Right lung (tissue), 10 donors: ENCODE measurements at places on chromosomes 4 and X.

- no peak for DNase-seq
Observed at GRCh38 chr4:184438375-184438774, 36.0 kb downstream of the IRF2 start.

- no peak for DNase-seq
Observed at GRCh38 chrX:30568136-30568535, 9.4 kb downstream of the TASL start.

- no peak for DNase-seq
Observed at GRCh38 chr4:79917246-79917645, 155.8 kb downstream of the ANTXR2 start.

GRCh38 chr4:147157860-147158701 is 212.4 kb upstream of the TTC29 start:
- DNase-seq = peak; percentile 56

GRCh38 chrX:153501530-153501929 is 6.8 kb downstream of the BGN start:
- no peak for DNase-seq

DNA sequence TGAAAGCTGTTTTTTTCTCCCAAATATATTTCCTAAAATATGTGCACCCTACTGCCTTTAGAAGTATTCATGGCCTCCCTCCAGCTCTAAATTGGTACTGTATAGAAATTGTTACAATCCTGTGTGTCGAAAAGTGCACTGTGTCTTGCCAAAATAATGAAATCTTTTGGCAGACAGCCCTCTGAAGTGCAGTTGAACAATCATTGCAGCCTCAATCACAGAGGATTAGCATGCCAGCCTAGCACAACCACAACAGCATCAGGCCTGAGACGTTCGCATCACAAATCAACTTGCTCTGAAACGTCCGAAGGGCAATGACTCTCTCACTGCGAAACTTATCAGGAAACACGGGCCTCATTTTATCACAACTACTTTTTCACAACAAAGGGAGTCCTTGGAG is 99.0 kb downstream of the ANOS1 start:
- peak; percentile 13 for DNase-seq

- peak; percentile 35 for DNase-seq
Observed at GRCh38 chr4:71857713-71858451, 74.0 kb upstream of the GC start.

GRCh38 chr4:97828646-97829045 is 314.6 kb downstream of the STPG2 start:
- DNase-seq = no peak

GRCh38 chr4:26731351-26732035 is 129.1 kb upstream of the STIM2 start:
- no peak for DNase-seq

DNA sequence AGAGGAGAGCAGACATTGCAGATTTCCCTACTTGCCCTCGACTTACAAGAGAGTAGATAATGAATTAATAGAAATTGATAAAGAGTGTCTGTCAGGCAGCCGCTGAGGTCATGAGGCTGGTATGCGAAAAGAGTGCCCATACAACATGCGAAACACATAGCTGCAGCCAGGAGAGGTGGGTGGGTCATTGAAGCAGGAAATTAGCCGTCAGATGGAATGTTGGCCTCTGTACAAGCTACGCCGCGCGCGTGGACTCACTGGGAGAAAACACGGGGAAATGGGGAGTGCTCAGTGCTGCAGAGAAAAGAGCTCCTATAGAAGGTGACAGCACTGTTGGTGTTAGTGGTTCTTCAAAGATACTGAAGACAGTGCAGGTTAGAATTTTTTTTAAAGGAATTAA is 125.1 kb downstream of the RAPGEF2 start:
- peak; percentile 76 for DNase-seq

GRCh38 chr4:10584042-10584441 is 100.5 kb downstream of the CLNK start:
- DNase-seq = peak; percentile 45
